Stimulated activated CD4-positive, alpha-beta T cell treated with anti-CD3 and anti-CD28 coated beads, Interleukin-15, amount 100 ng/mL, for 48 hours (primary cell): ENCODE measurements at places on chromosomes 3 and 15.

DNA sequence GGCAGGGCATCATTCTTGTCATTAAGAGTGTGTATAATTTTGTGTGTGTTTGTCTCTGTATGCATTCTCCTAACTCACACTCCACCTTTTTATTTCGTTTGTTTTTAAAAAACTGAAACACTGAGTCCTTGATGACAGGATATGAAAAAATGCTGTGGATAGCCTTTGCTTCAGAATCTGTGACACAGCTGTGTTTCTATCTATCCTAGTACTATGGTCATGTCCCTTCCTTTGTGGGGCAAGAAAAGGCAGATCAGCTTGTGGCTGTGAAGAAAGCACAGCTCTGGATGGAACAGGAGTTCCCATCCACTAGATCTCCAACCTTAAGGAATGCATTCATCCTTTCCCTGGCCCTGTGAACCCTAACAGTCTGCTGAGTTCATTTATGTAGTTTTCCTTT lies 60.3 kb downstream of the OTOL1 start:
- no peak for DNase-seq

- no peak for DNase-seq
Measured at GRCh38 chr15:74525945-74526344, 15.1 kb upstream of the ARID3B start.

DNA sequence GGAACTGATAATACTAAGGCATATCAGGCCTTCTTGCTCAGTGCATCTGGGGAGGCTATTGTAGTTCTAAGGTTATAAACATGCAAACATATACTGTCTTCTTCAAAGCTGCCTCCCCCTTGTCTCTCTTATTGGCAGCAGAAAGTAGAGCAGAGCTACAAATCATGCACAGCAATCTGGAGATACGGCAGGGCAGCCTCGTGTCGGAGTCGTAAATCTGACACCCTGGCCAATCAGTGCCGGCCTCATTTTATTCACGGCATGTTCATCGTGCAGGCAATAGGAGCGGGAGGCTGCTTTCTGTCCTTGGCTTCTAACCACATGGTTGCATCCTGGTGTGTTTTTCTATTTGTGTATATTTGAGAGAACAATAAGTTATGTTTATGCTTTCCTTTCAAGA lies 300.2 kb upstream of the CNTN6 start:
- DNase-seq = no peak

- no peak for DNase-seq
Measured at GRCh38 chr3:8278448-8278847, 223.2 kb upstream of the LMCD1 start.

GRCh38 chr3:24318677-24319287 lies 175.9 kb downstream of the THRB start:
- no peak for DNase-seq

DNA sequence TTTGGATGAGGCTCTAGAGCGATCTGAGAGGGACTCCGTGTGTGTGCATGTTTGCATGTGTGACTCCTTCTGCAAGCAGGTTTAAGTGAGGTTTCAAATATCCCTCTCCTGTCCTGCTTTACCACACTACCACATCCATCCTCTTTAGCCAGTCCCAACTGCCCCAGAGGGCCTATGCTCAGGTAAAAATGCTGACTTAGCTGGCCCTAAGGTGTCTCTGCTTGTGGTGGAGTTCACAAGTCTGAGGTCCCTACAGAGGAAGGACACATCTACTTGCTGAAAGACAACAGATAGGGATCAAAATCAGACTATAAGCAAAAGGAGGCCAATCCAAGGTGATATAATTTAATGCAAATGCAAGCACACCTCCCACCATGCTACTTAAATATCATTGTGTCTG lies 87.2 kb downstream of the B3GNT5 start:
- DNase-seq = no peak

- DNase-seq = no peak
Measured at GRCh38 chr3:148331081-148331846, 366.4 kb upstream of the AGTR1 start.

GRCh38 chr3:179348325-179349013 lies 960 bp downstream of the MFN1 start:
- no peak for DNase-seq

- DNase-seq = peak; percentile 67
Measured at GRCh38 chr15:78241017-78241416, 6.7 kb upstream of the ACSBG1 start.

GRCh38 chr3:14388201-14388600 lies 14.2 kb upstream of the SLC6A6 start:
- no peak for DNase-seq

DNA sequence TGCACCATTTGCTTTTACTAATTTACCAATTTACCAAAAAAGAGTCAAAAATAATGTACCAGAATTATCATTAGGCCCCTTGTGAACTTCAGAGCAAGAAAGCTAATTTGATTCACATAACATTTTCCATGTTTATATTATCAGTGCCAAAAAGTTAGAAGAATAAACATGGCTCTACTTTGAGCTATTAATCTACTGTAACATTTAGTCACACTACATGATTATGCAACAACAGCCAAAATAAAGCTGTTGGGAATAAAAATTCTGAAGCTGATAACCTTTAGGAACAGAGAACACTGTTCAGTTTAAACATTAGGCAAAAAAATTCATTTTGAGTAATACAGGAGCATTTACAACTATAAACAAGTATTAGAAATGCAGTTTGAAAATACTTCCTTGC lies 63.6 kb downstream of the PROS1 start:
- no peak for DNase-seq

DNA sequence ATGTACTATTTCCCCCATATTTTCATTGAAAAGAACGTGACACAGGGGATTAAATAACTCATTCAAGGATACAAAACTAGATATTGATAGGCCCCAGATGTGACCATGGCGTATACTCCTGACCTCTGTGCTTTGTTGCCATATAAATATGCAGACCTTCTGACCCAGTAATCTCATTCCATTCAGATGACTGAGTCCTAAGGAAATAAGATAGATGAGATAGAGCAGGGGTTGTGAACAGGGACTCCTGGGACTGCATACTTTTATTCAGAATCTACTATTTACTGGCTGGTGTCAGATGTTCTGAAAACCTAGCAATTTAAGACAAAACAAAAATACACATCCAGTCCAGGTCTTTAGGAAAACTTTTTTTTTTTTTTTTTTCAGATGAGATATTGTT lies 139.2 kb upstream of the MANF start:
- DNase-seq = no peak

- DNase-seq = no peak
Measured at GRCh38 chr15:29312387-29312786, 42.8 kb upstream of the NSMCE3 start.

GRCh38 chr3:10928407-10928960 lies 64.1 kb upstream of the SLC6A1 start:
- DNase-seq = no peak

DNA sequence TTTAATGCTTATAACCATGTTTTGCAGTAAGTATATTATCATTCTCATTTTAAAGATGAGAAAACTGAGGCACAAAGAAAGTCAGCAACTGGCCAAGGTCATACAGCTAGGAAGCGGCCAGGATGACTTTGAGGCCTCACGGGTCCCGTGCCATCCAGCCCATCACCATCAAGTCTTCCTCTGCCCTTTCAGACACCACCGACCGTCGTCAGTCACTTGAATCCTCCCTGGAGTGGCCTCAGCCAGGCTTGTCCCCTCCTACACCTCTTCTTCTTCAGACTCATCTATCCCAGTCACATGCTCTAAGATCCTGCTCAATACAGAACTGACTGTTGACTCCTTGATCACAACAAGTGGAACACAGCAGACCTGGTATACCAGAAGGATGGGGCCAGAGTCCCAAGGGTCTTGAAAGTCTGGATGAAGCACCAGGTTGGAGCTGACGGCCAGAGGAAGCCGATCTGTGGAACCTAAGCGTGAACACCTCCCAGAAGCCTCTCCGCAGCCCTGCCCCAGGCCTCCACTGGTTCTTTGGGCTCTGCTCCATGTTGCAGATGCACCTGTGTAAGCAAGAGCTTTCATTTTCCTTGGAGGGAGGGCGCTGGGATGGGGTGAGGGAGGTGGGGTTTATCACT lies 22.1 kb downstream of the ITGA11 start:
- no peak for DNase-seq

DNA sequence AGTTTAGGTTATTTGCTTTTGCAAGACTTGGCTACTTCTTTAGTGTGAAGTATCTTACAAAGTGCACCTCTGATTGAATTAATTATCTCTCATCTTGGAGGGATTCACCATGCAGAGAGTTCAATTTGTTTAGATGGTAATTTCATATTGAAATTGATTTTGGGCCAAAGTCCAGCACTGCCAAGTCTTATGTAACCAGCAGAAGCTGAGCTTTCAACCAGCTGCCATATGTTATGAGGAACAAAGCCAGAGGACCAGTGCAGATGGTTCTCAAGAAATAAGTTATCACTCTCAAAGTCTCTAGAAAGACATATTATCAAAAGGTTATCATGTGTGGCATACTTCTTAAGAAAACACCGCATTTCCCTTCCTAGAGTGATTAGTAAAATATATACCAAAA lies 29.0 kb downstream of the ABHD6 start:
- no peak for DNase-seq

DNA sequence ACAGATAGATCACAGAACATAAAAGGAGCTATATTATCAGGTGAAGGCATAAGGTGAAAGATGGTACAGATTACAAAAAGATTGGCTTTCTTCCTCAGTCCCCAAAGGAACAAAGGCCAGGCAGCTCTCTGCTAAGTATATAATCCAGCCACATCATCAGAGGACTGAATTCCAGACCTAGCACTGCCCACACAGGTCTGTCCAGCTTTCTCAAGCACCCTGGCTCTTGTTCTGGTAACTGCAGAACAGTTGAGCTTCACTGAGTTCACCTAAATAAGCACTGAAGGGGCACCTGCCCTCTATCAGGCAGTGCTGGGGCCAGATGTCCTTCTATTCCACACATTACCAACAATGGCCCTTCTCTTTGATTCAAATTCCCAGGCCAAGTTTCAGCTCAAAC lies 6.3 kb downstream of the DUOXA1 start:
- no peak for DNase-seq

DNA sequence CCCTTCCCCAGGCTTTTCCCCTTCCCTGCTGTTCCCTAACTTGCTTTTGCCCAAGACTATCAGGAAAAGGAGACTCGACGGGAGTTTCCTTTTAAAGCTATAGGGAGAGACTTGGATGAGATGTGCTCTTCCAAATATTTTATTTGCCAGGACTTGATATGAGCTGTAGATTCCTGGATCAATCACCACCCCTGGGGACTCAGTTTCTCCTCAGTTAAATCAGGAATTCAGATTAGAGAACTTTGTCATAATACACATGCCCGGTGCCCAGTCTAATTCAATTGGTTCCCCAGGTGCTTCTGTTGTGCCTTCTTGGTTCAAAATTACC lies 46.6 kb downstream of the SMAD6 start:
- DNase-seq = no peak

DNA sequence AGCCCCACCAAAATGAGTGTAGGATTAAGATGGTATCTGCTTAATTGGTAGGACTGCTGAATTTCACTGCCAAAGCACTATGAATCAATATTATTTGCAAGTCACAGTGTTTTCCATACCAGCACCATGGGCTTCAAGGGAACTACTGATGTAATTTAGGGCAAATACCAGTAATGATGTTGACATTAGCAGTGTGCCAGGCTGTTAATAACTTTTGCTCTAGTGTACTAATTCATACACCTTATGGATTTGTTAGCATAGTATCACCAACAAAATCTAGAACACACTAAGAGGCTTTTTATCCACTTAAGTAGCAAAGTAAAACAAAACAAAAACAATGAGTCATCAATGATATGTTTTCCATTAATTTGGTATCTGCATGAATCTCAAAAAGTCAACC lies 888.2 kb downstream of the CADM2 start:
- DNase-seq = no peak

- no peak for DNase-seq
Measured at GRCh38 chr3:46759239-46760167, 41.8 kb upstream of the PRSS50 start.

DNA sequence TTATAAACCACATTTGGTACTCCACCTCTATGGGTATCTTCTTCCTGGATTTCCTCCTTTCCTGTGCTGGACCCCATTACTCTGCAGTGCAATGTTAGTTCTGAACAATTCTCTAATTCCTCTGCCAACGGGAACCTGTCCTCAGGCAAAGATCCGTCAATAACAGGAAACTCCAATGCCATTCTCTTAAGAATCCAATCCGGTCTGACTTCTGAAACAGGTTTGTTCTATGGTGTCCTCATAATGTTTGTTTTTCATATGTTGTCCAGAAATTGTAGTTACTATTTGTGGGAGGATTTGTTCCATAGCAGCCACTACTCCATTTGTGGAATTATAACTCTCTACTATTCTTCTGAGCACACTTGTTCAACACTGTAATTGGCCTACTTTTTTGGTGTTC lies 112.7 kb downstream of the TBL1XR1 start:
- DNase-seq = no peak

DNA sequence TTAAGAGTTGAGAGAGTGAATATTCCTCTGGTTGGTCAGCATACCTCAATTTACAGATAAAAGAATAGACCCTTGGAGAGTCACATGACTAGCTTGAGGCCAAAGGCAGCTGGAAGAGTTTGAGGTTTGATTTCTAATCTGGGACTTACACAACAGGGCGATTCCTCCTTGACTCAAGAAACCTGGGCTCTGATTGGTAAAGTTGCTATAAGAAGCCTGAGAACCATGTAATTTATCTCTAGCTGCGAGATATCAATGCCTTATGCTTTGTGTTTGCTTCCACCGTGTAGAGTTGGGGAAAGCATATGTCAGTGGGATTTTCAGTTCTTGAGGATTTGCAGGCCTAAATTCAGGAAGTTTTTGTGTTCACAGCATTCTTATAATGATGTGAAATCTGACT lies 206.0 kb downstream of the KLHL25 start:
- no peak for DNase-seq

DNA sequence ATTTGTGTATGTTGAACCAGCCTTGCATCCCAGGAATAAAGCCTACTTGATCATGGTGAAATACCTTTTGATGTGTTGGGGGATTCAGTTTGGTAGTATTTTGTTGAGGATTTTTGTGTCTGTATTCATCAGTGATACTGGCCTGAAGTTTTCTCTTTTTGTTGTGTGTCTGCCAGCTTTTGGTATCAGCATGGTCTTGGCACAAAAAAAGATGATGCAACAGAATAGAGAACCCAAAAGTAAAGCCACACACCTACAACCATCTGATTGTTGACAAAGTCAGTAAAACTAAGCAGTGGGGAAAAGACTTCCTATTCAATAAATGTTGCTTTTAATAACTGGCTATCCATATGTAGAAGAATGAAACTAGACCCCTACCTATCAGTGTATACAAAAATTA lies 77.6 kb downstream of the TCF12 start:
- no peak for DNase-seq

- peak; percentile 59 for DNase-seq
Measured at GRCh38 chr3:52317208-52318000, 1.3 kb downstream of the DNAH1 start.

GRCh38 chr15:78233496-78233895 lies 869 bp downstream of the ACSBG1 start:
- DNase-seq = no peak

- no peak for DNase-seq
Measured at GRCh38 chr15:77064539-77065308, 6.2 kb downstream of the TSPAN3 start.

GRCh38 chr3:49022688-49023171 lies 809 bp downstream of the NDUFAF3 start:
- no peak for DNase-seq

GRCh38 chr3:151813799-151814198 lies at the start of gene AADAC:
AADAC (plus strand) TSS chr3:151814116; CDS start chr3:151814163, 47 bp downstream.
- DNase-seq = no peak

- no peak for DNase-seq
Measured at GRCh38 chr15:93983526-93983925, 247.8 kb upstream of the MCTP2 start.

GRCh38 chr3:151795276-151795675 lies 18.6 kb upstream of the AADAC start:
- no peak for DNase-seq

- no peak for DNase-seq
Measured at GRCh38 chr3:68424796-68425460, 507.4 kb downstream of the TAFA4 start.
